Stimulated activated CD4-positive, alpha-beta T cell treated with anti-CD3 and anti-CD28 coated beads, Interleukin-1b, Interleukin-23, amount 100 ng/mL, for 1 hour (primary cell): ENCODE measurements at places on chromosomes 1 and 21.

DNA sequence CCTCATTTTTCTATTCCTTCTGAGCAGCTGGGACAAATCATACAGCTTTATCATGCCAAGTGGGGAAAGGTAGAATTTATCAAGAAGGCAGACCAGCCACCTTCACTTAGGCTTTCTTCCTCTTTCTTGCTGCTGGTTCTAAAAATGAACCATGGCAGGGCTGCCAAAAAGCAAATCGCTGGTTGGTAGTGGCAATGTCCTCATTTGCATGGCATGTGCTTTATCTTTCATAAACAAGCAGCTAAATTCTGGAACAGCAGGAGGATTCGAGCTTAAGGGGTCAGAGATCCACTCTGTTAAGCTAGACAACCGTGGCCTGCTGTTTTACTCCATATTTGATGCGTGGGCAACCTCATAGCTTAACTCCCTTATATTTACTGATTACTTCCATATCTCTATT, 91.3 kb downstream of the RPE65 start:
- DNase-seq: no peak

- DNase-seq: no peak
Observed at GRCh38 chr1:27885114-27885528, 12.8 kb downstream of the THEMIS2 start.

DNA sequence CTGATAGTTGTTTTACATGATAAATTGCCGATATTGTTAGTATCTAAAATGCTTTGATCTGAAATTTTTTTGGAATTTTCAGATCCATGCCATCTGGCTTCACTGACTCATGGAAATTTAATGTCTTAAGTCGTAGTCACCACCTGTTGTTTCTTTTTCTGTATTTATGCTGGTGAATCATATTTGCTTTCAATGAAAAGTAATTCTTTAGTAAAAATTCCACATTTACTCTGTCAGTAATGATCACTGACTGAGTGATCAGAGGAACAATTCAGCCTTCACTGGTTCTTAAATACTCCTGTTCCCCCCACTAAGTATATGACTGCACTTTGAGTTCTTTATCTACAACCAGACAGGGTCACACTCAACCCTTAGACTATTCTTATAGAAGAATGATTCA, 185.6 kb upstream of the NRIP1 start:
- no peak for DNase-seq

GRCh38 chr1:112502826-112503225, 5.9 kb upstream of the WNT2B start:
- DNase-seq: no peak

- DNase-seq: no peak
Observed at GRCh38 chr1:165168467-165168866, 188.0 kb downstream of the LMX1A start.

- no peak for DNase-seq
Observed at GRCh38 chr21:18104802-18105201, 139.8 kb upstream of the CHODL start.

DNA sequence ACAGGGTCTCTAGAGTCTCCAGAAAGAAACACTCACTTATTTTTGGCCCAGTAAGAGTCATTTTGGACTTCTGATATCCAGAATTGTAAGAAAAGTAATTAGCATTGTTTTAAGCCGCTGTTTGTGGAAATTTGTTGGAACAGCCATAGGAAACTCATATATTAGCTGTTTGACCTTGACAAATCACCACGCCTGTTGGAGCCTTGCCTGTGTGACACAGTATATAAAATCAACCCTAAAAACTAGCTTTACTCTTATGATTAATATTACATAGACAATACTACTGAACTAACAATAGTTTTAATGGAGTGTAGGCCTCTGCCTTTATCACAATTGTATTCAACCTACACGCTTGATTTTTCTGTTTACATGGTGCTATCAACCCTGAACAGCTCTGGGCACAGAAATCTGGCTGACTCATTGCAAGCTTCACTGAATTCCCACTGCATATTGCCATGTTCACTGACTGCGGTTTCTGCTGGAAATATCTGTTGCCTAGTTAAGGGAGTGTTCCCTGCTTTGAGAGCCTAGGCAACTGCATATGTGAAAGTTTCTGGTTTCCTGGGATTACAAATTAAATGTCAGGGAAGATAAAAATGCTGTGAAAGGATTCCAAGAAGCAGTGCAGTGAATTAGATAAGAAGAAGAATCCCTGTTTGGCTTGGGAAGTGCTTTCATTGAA, 419.5 kb upstream of the DEPDC1 start:
- DNase-seq: no peak

DNA sequence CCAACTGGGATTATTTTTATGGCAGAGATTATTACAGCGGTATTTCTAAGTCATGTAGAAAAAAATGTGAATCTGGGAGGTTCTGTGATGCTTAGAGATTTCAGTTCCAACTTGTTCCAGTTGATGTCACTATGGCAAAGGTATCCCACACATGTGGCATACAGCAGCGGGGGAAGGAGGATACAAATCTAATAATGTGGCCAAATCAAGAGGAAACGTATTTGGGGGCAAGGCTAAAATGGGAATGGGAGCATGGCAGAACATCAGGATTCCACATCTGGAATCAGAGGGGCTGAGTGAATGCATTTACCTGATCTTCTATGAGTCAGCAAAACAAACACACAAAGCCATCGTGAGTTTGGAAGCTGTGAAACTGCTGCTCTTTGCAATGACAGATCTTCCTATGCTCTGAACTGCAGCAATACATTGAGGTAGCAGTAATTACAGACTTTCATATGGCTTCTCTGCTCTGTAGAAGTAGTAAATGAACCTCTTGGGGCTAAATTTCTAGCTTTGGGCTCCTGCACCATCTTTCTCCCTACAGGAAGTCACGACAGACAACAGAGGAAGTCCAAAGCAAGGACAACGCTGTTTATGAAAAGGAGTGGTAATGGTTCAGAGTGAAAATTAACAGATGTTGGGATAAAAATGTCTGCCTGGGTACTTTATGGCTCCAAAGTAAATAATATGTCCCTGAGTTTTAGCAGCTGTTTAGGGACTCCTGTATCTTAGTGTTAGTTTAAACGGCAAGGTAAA, 55.5 kb downstream of the GABPA start:
- DNase-seq: no peak

DNA sequence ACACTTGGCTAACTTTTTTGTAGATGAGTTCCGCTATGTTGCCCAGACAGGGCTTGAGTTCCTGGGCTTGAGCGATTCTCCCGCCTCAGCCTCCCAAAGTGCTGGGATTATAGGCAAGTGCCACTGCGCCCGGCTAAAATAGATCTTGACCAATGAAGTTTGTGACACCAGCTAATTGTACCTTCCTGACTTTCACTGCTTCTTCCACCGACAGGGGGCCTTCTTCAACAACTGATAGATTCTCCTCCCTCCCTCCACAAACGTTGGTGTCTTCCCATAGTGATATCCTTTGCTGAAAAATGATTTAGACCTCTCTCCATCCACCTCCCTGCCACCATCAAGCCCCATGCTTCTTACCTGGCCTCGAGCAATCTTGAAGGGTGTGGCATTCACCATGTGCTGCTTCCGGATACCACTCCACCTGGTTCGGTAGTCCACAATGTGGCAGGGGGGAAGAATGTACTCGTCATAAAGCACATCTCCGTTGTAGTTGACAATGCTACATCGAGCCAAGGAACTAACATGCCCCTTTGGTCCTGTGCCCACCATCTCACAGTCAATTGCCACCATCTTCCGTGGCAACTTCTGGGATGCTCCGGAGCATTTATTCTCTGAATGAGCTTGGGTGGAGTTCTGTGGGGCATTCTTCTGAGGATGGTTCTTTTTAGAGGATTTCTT, 1.6 kb upstream of the METTL25B start:
- DNase-seq: no peak
